ENCODE measurements at places on chromosomes 7 and 10.

DNA sequence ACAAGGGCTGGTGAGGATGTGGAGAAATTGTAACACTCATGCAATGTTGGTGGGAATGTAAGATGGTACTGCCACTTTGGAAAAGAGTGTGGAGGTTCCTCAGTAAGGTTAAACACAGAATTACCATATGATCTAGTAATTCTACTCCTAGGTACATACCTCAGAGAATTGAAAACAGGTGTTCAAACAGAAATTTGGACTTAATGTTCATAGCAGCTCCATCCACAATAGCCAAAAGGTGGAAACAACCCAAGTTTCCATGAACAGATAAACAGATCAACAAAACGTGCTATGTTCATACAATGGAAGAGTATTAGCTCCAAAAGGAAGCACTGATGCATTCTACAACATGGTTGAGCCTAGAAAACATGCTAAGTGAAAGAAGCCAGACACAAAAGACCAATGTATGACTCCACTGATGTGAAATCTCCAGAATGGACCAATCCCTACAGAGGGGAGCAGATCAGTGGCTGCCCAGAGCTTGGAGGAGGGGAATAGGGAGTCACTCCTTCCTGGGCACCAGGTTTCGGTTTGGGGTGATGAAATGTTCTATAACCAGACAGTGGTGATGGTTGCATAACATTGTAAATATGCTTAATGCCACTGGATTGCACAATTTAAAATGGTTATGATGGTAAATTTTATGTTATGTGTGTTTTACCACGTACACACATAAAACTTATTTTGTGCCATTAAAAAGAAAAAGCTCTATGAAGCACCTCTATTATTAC, 5.7 kb upstream of the WDR86 start:
- DNase-seq = no peak

DNA sequence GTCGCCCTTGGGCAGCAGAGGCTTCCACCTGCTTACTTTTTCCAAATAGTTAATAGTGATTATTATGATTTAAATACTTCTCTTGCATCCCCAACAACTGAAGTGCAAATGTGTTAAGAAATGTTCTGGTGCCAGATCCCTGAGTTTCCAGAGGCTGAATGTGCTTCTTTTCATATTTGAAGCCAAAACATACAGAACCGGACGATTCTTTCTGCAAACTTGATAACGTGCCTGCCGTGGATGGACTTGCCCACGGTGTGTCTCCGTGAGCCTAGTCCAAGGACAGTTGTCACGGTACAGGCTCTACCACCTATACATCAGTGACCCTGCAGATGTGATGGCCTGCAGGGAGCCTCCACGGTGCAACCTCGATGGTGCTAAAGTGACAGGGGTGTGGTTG, 198.6 kb upstream of the LYZL2 start:
- no peak for DNase-seq

DNA sequence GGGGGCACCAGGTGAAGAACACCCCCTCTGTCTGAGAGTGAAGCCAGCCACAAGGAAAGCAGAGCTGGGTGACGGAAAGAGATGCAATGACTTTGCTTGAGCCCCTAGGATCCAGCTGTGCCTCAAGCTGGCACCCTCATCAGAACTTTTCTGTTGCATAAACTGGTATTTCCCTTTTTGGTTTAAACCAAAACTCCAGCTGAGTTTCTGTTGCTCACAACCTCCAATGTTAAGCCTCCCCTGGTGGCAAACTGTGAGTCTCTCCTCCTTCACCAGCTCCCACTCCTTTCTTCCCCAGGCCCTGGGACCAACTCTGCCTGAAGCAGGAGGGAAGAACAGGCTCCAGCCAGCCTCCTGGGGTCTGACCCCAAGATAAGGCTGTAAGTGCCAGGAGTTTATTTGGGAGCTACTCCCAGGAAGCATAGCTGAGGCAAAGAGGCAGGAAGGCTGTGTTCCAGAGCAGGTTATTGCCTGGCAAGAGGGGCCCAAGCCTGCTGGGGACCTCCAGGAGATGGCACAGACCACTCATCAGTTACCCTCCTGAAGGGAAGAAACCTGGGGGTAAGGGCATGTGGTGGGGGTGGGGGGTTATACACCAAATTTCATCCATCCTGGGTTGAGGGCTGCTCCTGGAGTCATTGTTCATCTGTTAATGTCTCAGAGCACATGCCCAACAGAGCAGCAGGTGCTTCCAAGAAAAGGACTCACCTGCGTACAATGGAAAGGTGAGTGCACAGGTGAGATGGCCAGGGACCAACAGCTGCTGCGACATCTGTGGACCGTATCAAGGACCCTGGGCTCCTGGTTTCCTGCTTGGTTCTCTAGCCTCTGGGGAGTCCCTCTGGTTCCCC, 73.3 kb upstream of the NANOS1 start:
- DNase-seq = no peak

DNA sequence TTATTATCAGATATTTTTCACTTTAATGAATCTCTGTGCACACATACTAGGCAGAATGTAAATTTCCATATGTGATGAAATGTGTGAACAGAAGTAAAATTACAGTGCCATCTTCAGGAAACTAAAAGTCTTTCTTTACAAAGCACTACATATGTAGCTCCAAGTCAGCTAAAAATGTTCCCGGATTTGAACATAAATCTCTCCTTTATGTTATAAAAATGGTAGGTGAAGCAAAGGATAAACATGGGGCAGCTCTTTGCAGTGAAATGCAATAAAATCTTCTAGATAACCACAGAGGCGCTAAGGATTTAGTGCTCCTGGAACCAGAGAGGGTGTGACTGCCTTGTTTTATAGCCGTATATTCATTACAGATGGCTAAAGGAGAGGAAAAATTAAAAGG, 104.9 kb upstream of the C7orf33 start:
- no peak for DNase-seq

GRCh38 chr10:86020134-86020533, 346.5 kb downstream of the GRID1 start:
- DNase-seq = no peak

GRCh38 chr10:77121829-77122228, 515.8 kb downstream of the KCNMA1 start:
- no peak for DNase-seq

DNA sequence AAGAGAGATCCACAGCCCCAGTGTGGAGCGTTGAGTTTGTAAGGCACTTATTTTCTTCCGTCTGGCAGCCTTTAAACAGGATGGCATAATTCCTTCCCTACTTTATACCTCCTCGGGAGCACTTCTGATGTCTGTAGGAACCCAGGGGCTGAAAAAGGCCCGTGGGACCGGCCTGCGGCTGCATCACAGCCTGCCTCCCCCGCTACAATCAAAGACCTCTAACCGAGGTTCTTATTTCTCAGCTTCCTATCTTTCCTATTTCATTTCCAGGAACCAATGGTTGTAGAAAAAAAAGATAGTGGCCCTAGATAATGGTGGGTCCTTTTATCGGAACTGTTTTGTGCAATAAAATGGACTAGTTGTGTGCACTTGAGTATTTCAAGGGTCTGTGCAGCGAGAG, 4.1 kb upstream of the CTBP2 start:
- no peak for DNase-seq

DNA sequence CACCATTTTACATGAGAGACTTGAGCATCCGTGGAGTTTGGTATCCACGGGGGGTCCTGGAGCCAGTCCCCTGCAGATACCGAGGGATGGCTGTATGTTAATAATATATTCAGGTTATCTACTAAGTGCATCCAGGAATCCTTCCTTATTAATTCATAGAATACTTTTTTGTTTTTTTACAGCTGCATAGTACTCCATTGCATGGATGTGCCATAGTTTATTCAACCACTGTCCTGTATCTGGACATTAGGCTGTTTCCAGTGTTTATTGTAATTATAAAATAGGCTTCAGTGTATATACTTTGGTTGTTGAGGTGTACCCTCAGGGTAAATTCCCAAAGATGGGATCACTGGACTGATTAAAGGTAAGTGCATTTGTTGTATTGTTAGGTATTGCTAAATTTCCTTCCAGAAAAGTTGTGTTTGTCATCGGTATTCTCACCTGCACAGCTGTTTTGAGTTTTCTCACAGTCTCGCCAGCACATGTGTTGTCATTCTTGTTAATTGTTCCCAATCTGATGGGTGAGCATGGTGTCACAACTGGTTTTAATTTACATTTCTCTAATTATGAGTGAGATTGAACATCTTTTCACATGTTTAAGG, 55.1 kb downstream of the INPP5F start:
- no peak for DNase-seq

- DNase-seq = no peak
These were observed 156.5 kb downstream of the PRKCQ start for GRCh38 chr10:6423413-6424170.

DNA sequence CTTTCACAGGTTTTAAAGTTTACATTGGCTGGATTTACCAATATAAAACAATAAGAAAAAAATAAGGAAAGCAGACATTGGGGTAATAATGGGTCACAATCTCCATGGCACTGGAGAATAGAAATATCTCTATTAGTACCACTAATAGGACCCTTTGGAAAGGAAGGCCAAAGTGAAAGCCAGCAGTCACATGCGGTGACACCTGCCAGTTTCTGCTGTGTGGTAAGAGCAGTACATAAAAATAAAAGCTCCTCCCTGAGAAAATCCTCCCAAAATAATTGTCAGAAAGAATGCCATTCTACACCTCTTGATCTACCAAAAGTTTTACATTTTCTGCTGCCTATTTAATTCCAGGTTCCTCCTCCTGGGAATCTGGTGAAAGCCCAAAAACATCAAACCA, 30.4 kb upstream of the SLC13A1 start:
- no peak for DNase-seq

- DNase-seq = no peak
These were observed 201.3 kb downstream of the SLC25A13 start for GRCh38 chr7:96120445-96121225.

GRCh38 chr7:152565731-152566130, 110.2 kb downstream of the XRCC2 start:
- no peak for DNase-seq

DNA sequence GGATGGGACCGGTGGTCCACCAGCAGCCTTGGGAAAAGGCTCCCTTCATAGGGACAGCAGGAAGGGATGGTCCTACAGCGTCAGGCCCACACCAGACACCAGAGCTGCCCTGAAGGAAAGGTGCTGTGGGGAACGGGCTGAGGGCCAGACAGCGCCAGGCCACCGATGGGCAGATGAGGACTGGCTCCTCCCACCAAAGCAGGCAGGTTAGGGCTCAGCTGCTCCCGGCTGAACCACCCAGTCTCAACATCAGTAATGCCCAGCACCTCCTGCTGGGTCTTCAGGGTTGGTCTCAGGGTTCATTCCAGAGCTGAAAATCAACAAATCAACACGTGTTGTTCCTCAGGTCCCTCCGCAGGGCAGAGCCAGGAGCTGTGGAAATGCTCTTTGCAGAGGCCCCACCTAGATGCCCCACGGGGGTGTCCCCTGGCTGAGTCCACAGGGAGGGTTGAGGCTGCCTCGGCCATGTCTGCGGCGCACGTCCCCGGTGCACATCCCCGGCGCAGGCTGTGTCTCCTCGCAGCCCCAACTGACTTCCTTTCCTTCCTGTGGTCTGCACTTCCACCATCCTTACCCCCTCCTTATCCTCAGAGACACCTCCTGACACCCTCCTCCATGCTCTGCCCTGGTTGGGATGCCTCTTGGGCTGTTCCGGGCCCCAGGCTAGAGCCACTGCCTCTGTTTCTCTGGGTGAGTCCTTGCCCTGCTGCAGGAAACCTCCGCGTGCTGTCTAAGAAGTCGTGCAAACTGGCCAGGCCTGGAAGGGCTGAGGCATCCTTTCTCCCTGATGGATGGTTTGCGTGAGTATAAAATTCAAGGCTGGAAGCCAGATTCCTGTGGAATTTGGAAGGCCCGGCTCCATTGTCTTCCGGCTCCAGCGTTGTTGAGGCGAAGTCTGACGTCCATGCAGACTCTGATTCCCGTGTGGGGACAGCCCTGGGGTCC, 32.8 kb upstream of the CFAP46 start:
- DNase-seq = no peak

- DNase-seq = peak; percentile 9
These were observed 14.0 kb downstream of the GATAD1 start for GRCh38 chr7:92461027-92462003.

GRCh38 chr10:119477444-119477843, 65.1 kb downstream of the RGS10 start:
- no peak for DNase-seq

DNA sequence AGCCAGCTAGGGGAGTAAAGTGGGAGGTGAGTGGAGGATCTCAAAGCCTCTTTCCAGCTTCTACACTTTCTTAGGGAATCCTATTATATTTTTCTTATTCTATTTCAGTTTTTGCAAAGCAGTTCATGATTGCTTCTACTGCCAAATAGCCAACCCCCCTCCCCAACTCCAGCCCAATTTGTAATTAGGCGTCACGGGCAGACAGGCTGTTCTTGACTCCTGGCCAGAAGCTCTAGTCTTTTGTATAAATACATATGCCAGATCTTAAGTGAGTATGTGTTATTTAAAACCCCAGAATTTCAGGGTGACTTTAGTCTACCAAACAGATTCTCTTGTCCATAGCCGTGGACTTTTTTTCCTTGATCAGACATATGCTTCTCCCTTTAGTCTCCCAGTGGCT, 255.2 kb downstream of the BUB3 start:
- DNase-seq = no peak

All from activated naive CD4-positive, alpha-beta T cell treated with Interleukin-2 at 50 U/mL for 16 hours (primary cell).